ENCODE measurements at places on chromosomes 5 and 9. TPM values are rescaled to one million over a fixed set of nuclear protein-coding genes. Genes with fewer than 3 reads are reported as not detected.

TEX48 gene
- not detected for total RNA-seq

LCN1 gene
- total RNA-seq = not detected

GLDC gene
- total RNA-seq = 320 TPM

GARIN3 gene
- total RNA-seq = not detected

SURF2 gene
- 34.4 TPM for total RNA-seq

C9orf72 gene
- total RNA-seq = 3.6 TPM

NPDC1 gene
- 44.1 TPM for total RNA-seq

DNA sequence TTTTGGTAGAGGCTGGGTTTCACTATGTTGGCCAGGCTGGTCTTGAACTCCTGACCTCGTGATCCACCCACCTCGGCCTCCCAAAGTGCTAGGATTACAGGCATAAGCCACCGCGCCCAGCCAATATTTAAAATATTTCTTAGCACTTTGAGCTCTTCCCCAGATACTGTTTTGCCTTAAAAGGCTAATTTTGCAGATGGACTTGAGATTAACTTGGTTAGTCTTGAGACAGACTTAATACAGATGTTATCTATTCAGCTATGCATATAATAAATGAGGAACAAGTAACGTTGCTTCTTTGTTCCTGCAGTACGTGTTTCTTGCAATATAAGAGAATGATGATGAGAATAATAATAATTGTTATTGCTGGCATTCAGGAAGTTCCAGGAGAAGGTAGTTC, 56.3 kb downstream of the PCSK5 start:
- no peak for DNase-seq

DNA sequence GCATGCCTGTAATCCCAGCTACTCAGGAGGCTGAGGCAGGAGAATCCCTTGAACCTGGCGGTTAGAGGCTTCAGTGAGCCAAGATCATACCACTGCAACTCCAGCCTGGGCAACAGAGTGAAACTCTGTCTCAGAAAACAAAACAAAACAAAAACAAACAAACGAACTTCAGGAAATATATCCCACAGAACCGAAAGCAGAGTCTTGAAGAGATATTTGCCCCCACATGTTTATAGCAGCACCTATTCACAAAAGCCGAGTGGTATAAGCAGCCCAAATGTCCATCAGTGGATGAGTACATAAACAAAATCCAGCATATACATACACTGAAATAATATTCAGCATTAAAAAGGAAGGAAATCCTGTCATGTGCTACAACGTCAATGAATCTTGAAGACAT, 57.6 kb upstream of the GRIN3A start:
- no peak for DNase-seq

DNA sequence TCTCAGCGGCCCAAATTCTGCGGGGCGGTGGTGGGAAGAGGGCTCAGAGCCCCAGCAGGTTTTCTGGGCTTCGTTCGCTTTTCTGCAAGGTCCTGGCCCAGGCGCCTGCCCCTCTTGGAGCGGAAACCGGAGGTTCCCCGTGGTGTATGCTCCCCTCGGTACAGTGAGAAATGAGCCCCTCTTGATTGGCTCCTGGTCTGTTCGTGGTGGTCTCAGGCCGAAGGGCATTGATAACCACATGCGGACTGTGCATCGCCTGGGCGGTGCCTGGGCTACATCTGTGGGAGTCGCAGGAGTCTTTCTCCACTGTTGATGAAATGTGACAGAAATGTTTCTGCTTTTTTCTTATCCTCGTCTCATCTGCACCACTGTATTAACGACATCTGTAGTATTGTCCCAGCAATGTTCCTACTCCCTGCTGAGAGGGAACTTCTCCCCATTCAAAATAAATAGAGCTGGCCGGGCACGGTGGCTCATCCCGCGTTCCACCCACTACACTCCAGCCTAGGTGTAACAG, 682 bp downstream of the MAN1B1 start:
- DNase-seq = no peak

DNA sequence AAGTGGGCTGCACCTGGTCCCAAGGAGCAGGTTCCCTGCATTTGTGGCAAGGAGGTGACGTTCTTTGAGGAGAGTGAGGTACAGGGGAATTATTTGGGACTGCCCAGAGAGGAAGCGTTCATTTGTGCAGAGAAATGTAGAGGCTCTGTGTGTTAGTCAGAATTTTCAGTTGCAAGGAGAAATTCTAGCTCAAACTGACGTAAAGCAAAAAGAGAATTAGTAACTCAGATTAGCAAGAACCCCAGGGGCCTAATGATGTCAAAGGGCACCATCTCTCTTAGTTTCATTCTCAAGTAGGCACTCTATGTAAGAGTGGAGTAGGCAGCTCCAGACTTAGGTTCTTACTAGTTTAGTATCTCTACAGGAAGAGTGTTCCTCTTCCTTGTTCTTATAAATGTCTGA, 2.4 kb upstream of the TXN start:
- DNase-seq = no peak

GRCh38 chr5:9774472-9775079, 144.4 kb upstream of the TAS2R1 start:
- DNase-seq = peak; percentile 47

GRCh38 chr5:89374144-89374784, 491.3 kb upstream of the MEF2C start:
- DNase-seq = no peak

DNA sequence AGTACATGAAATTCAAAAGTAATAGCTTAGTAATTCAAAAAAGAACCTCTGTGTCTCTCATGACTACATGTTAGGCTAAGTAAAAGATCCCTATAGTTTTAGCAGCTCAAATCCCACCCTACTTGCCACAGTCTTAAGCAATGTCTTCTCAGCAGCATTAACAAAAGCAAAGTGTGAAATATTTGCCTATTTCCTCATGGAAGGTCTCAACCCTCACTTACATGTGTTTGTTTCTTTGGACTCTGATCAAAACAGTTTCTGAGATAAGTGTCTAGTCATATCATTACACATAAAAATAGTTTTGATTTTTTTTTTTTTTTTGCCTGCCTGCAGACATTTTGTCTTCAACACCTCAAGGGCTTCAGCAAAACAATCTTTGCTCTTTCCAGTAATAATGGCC, 310.5 kb downstream of the CETN3 start:
- no peak for DNase-seq

DNA sequence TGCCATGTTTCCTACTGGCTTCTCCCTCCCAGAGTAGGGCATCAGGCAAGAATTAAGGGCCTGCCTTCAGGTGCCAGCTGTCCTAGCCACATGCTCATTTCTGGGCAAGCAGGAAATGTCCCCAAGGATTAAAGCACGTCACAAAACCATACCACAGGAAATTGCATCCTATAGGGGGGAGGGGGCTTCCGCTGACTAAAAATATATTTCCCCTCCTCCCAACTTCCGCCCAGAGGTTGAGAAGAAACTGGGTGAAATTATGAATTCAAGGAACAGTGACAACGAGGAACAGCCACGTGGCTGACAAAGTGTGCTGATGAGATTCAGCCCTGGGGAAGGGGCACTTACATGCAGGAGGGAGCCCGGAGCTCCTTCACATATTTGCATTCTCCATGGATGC, 4.1 kb downstream of the HBEGF start:
- no peak for DNase-seq

- DNase-seq = no peak
Observed at GRCh38 chr5:168796593-168797580, 217.7 kb upstream of the PANK3 start.

DNA sequence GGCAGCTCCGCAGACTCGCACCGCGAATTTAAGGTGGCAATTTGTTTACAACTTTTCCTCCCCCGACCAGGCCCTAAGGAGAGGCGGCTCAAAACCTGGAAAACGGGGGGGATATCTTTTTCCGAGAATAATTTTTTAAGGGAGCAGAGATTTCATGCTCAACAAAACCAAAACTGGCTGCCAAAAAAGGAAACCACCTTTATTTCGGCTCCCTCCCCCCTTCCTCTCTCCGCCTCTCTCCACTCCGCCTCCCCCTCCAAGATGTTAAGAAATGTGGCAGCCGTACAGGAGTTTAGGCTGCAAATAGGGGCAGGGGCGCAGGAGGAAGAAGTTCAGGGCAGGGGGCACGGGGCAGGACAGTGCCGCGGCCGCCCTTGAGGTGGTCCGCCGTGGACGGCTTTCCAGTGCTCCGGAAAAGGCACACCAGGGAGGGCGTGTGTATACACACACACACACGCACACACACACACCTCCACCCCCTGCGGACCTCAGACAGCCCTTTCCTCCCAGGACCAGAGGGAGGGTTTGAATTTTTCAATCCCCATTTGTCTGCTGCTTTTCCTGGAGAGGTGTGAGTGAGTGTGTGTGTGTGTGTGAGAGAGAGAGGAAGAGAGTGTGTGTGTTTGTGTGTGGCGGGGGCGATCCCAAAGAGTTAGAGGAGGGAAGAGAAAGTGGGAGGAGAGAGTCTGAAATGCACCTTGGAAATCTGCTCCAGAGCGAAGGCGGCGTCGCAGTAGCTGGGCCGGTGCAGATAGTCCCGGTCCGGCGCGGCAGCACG, 9.1 kb downstream of the PTCH1 start:
- DNase-seq = peak; percentile 60

GRCh38 chr5:170109059-170110031, 3.6 kb downstream of the FOXI1 start:
- no peak for DNase-seq
